ENCODE measurements at places on chromosomes 11 and 22.

DNA sequence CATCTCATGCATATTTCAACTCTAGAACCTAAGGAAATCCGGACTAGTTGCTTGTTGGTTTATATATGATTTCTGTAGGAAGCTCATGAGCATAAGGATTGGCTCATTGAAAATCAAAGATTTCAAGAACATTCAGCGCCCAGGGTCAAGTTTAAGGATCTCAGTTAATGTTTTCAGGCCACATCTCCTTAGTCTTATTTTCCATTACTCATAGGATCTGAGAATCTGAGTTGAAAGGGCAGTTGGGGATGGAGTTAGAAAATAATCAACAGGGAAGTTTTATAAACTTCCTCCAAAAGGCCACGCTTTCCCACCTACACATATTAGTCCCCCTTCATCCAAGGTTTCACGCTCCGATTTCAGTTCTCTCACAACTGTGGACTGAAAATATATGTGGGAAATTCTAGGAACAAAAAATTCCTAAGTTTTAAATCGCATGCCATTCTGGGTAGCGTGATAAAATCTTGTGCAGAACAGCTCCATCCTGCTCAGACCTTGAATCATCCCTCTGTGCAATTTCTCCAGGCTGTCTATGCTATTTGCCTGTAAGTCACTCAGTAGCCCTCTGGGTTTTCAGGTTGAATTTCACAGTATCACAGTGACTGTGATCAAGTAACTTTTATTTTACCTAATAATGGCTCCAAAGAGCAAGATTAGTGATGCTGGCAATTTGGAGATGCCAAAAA is 160.2 kb downstream of the KIRREL3 start:
- no peak for DNase-seq

GRCh38 chr11:75524665-75525432 is 892 bp downstream of the GDPD5 start:
- no peak for DNase-seq

GRCh38 chr11:41461057-41461681 is 1.7 kb upstream of the LRRC4C start:
- no peak for DNase-seq

DNA sequence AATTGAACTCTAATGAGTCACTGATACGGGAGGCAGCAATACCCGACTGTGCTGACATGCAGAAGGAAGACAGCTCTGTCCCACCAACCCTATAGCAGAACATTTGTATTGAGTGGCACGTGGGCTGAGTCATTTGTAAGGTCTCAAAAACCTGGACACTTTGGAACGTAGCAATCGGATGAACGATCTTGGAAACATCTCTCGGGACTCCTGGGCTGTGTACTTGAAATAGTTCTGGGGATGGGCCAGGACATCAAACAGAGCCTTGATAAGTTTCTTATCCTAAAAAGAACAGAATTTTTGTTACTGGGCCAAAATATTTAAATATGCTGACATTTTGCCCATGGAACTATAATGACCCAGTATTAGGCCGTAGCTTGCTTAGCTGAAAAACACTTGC is 17.1 kb upstream of the NRIP3 start:
- no peak for DNase-seq

DNA sequence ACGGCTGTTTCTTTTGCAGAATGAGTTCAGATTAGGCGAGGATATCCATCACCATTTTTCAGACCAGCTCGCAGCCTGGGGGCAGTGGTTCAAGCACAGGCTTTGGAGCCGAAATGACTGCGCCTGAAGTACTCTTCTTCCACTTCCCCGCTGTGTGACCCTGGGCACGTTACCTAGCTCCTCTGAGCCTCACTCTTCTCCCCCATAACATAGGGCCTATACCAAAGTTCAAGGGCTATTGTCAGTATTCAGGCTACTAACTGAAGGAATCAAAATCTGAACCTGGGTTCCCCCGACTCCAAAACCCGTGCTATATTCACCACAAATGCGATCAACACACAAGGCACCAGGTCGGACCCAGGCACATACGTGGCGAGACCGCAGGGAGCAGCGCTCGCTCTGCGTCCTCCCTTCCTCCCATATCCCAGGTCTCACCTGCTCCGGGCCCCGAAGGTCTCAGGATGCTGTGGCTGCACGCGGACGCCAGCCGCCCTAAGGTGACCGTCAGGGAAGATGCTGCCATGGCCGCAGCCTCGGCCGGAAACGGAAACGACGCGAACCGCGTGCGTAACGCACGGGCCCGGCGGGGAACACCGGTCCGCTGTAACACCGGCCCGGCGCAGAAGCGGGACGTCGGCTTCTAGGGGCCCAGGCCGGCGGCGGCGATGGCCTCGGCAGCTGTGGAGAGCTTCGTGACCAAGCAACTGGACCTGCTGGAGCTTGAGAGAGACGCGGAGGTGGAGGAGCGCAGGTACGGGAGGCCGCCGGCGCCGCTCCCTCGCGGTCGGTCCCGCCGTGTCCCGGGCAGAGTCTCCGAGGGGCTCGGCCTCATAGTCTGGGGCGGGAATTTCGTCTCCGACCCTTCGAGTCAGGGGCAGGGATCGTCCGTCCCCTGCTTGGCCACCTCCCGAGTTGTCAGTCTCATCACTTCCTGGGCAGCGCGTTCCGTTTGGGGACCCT is at the start of the genes IGHMBP2 and MRPL21:
Gene IGHMBP2, plus strand, starts transcription at position 604 of the 960 bp plus-strand sequence. Its CDS starts 62 bp downstream, at position 666.
Gene MRPL21, minus strand, starts transcription at position 545 of the 960 bp plus-strand sequence. Its CDS starts 22 bp downstream, at position 523.
- DNase-seq: peak; percentile 78

DNA sequence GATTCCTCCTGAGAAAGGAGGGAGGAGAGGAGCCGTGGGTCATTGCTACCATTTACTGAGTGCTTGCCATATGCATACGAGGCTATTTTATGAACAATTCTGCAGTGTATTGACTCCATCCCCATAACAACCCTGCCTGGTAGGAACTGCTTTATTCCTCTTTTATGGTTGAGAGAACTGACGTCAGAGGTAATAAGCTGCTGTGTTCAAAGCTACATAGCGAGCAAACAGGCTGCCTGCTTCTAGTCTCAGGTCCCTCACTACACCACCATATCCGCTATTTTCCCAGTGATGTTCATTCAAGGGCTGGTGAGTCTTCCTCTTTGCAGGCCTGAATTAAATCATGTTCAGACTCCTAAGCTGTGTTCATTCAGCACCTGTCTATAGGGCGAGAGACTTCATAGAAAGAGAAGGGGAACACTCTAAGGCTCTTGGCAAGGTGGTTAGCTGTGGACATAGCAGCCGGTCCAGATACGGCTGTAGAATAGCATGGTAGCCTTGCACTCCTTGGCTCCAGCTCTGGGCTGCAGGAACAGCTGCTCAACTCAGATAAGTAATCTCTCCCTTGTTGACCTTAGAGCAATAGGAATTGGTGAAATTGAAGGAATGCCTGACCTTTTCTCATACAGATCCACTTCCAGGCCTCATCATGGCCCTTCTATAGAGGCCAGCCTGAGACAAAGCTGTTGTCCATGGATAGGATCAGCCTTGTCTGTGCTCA is 82.6 kb downstream of the MICAL2 start:
- no peak for DNase-seq

- DNase-seq: peak; percentile 63
Observed at GRCh38 chr11:66100272-66101065, 30.4 kb downstream of the PACS1 start.

DNA sequence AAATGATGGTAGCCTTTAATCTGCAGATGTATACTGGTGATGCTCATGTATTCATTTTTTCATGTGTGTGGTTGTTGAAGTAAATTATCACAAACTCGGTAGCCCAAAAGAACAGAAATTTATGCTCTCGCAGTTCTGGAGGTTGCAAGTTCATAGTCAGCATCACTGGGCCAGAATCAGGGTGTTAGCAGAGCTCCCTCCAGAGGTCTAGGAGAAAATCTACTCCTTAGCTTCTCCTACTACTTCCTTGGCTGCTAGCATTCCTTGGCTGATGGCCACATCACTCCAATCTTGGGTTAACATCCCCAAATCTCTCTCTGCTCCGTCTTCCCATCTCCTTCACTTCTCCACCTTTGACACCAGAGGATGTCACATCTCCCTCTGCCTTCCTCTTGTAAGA is 45.3 kb upstream of the GALNT18 start:
- DNase-seq: no peak

GRCh38 chr11:110069158-110069737 is 23.9 kb upstream of the ZC3H12C start:
- no peak for DNase-seq

GRCh38 chr11:65703846-65704245 is 8.2 kb upstream of the KAT5 start:
- no peak for DNase-seq

DNA sequence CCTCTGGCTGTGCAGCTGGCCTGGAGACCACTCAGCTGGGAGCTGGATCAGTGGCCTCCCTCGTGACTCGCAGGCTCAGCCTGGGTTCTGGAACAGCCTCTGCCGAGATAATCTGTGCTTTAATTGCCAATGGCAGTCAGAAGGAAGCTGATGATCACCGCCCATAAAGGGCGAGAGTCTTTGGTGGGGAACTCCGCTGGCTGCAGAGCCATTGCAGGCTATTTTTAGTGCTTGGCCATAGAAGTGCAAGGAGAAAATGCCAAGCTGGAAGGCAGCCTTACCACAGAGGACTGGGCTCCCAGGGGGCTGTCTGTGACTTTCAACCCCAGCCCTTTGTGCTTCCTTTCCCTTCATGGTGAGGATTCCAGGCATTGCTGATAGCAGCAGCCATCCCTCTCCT is 62.2 kb upstream of the TENM4 start:
- DNase-seq: no peak

DNA sequence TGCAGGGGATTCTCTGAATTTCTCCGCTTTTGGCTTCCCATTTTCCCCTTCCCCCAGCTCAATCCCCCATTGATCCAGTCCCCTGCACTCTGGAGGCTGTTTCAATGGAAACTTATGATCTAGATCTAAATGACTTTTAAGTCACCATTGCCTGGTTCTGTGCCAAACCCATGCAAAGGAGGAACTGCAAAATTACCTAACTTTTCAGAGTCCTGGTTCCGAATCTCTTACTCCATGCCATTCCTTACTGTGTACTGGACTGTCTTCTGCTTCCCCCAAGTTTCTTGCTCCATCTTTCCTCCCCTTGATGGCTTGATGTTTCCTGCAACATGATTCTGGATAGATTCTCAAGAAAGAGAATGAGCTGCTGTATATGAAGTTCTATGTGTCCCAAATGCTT is 327.8 kb downstream of the MIAT start:
- no peak for DNase-seq

GRCh38 chr11:111949519-111950426 is 12.6 kb downstream of the DIXDC1 start:
- DNase-seq: no peak

DNA sequence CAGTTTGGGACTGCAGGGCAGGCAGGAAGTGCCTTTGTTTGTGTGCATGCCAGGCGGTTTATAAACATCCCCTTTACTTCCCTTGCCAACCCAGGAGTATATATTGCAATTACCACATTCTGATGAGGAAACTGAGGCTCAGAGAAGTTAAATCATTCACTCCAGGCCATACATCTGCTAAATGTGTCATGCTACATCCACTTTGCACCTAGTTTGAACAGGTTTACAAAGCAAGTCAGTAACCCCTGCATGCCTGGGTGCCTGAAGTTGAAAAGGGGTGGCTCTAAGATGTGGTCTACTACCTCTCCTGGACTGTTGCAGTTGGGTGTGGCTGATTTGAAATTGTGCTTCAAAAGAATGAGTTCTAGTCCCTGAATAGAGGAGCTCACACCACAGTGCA is 23.6 kb downstream of the FLI1 start:
- no peak for DNase-seq

- DNase-seq: no peak
Observed at GRCh38 chr11:12991426-12991825, 17.7 kb upstream of the RASSF10 start.

- no peak for DNase-seq
Observed at GRCh38 chr11:105357146-105357545, 217.6 kb upstream of the CARD18 start.

DNA sequence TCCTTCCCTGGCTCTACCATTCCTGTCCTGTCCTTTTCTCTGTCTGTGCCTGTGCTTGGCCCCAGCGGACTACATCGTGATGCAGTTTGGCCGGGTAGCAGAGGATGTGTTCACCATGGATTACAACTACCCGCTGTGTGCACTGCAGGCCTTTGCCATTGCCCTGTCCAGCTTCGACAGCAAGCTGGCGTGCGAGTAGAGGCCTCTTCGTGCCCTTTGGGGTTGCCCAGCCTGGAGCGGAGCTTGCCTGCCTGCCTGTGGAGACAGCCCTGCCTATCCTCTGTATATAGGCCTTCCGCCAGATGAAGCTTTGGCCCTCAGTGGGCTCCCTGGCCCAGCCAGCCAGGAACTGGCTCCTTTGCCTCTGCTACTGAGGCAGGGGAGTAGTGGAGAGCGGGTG is 20.4 kb downstream of the TUB start:
- DNase-seq: no peak

DNA sequence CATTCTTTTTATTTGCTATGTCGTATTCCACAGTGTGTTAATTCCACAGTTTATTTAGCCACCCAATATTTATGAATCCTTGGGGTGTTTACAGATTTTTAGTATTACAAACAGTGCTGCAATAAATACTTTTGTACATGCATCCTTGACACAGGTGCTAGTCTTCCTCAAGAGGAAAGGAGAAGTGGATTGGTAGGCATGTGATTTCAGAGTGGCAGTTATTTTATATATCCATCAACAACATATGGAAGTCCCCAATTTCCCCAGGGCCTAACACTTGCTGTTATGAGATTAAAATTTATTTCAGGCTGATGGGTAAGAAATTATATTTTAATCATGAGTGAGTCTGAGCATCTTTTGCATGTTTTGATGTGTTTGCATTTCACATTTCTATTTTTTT is 17.9 kb downstream of the TRIM44 start:
- DNase-seq: no peak

DNA sequence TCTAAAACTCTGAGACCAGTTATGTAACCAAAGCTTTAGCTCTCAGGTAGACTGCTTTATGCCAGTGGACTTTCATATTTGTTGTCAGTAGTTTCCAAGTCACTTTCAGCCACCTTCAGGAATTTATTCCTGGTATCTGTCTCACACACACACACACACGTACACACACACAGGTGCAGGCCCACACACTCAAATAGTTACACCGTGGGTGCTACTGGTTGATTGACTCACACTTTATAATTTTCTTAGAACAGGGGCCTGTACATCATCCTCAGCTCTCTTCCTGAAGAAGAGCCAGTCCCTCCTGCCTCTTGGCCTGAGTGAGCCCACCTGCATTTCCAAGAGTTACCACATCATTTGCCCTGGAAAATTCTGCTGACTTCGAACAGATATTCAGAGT is 555.2 kb downstream of the SOX6 start:
- DNase-seq: no peak

GRCh38 chr11:7348432-7349304 is 97.0 kb downstream of the SYT9 start:
- no peak for DNase-seq

GRCh38 chr11:134181707-134182106 is 42.1 kb downstream of the NCAPD3 start:
- no peak for DNase-seq

GRCh38 chr11:36427876-36428275 is 82.2 kb downstream of the TRAF6 start:
- no peak for DNase-seq

DNA sequence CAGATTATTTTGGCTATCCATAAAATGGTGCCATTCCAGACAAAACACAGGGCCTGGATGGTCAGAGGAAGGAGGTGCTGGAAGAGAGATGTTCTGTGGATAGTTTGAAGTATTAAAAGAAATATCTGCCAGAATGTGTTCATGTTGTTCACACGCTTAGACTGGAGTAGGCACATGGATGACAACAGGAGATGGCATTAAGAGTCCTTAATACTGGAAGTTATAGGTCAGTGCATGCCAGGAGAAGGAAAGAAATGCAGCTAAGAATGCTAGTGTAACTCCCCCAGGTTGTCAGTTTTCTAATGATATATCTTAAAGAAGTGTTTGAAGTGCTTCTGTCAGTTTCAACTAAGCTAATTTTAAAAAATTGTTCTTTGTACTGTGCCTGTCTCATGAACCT is 20.2 kb downstream of the KREMEN1 start:
- DNase-seq: peak; percentile 45

GRCh38 chr11:121634889-121635288 is 182.1 kb upstream of the SORL1-AS1 start:
- no peak for DNase-seq
